Common myeloid progenitor, CD34-positive (primary cell): ENCODE measurements at places on chromosomes 7 and 10.

DNA sequence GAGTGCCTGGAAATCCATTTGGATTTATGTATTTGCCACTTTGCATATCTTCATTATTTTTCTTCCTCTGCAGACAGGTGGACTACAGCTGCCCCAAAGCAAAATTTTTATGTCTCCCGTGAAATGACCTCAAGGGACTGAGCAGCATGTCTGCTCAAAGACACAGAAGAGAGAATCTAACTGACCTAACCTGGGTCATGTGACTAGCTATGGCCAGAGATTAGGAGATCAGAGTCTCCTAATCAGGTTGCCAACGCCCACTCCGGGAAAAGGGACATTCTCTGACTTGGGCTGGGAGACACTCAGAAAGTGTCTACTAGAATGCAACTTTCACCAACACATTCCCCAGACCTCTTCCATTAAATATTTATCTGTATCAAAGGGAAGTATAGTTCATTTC, 2.5 kb upstream of the BAMBI start:
- DNase-seq, result no peak

- no peak for DNase-seq
Measured at GRCh38 chr10:118840071-118840775, 85.5 kb upstream of the CACUL1 start.

DNA sequence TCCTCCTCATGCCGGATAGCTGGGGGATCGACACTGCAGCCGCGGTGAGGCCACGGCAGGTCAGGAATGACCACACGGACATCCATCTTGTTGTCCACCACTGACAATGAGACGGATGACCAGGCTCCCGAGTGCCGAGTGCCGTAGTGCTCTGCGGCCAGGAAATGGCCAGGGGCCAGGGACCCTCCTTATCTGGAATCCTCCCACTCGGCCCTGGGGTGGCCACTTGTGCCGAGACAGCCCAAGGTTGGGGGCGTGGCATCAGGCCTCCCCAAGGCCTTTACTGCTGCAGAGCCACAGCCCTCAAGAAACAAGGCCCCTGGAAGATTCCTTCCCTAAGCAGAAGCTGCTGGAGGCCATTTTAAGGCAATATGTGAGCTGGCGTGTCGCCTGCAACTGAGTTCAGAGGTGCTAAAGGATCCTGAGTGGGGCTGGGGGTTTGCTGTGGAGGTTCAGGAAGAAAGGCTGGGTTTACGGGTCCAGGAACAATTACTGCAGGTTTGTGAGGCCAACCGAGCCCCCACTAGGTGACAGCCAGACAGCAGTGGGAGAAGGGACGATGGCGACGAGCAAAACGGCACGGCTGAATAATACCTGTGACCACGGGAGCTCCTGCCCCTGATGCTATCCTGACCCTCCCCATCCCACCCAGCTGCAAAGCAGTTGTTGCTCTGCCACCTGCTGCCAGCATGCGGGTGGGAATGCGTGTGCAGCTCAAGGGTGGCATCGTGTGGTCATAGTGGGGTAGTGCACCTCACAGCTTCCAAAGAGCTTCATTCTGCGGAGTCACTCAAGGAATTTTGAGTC, 31.6 kb upstream of the LEP start:
- peak; percentile 81 for DNase-seq

DNA sequence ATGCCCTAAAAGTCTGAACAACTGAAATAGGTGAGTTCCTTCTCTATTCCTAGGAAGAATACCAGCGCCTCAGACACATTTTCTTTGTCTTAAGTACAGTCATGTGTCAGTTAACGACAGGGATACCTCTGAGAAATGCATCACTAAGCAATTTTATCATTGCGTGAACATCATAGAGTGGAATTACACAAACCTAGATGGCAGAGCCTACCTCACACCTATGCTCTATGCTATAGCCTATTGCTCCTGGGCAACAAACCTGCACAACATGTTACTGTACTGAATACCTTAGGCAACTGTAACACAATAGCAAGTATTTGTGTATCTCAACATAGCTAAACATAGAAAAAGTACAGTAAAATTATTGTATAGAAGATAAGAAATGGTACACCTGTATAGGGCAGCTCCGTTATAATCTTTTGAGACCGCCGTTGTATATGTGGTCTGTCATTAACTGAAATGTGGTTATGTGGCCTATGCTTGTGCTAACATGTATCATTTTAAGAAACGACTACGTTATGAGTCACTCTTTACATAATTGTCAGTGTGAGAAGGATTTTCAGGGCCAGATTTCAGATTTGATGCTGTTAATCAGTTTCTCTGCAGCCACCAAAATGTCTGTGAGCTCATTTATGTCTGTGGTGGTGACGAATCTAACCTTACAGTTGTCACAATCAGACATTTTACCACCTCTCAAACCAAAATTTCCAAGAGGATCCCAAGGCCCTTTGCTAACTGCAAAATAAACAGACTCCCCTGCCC, 66.1 kb upstream of the STK17A start:
- no peak for DNase-seq

DNA sequence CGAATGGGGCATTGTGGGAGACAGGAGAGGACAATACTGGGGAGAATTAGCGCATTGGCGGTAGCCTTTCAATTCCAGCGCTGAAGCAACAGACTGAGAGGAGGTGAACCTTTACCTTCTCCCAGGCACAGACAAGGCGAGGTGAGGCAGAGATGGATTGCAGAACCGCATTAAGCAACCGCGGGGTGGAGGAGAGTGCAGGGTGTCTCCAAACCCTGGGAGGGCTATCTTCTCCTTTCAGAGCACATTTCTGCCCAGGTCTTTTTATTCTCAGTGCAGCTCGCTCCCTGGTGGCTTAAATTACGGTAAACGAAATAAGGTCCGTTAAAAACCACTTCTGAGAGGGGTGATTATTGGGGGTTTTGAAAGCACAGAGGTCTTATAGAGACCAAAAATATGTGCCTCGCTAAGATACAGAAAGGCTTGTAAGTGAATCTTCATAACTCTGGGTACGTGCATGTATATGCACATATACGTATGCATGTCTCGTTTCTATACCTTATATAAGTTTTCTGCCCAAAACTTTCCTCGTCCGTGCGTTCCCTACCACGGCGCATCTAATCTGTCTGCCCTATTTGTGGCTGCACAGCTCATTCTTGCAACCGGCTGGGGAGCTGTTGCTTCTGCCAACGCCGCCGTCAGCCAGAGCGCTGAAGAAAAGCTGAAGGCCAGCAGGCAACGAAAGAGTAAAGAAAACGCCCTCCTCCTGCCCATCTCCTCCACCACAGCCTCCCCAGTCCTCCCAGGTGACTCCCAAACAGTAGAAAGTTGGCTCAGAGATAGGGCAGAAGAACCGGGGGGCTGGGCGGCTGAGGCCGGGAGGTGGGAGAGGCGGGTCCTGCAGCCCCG, 895 bp upstream of the ZNF804B start:
- DNase-seq, result peak; percentile 66

- DNase-seq, result no peak
Measured at GRCh38 chr10:46291817-46292572, 5.2 kb downstream of the ANTXRL start.

DNA sequence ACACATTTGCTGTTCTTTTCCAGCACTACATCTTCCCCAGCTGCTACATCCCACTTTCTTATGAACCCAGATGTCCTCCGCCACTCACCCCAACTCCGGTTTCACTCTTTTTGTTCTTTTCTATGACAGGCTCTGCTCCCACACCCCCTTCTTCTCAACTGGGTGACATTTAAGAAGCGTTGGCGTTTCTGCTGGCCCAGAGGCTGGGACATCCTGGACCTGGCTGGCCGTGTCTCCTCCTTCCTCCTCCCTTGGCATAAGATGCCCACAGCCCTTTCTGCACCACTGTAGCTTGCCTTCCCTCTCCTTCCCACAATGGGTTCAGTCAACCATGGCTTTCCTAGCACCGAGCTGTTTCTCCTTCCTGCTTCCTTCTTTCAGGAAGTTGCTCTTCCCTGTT, 9.4 kb upstream of the CALML5 start:
- no peak for DNase-seq

DNA sequence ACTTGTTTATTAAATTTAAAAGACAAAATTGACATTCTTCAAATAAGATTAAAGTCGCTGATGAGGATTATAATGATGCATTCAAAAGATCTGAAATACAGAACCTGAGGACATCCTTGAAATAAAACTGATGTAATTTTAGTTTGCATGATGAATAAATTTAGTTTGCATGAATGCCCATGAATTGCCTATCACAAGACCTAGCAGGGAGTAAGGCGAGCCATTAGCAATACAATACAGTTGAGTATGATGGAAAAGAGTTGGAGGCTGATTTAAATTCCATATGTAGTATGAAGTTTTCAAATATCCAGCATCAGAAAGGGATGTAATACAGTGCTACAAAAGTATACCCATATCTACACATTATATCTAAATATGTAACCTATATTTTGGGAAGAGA, 321.3 kb downstream of the CACNA2D1 start:
- no peak for DNase-seq

DNA sequence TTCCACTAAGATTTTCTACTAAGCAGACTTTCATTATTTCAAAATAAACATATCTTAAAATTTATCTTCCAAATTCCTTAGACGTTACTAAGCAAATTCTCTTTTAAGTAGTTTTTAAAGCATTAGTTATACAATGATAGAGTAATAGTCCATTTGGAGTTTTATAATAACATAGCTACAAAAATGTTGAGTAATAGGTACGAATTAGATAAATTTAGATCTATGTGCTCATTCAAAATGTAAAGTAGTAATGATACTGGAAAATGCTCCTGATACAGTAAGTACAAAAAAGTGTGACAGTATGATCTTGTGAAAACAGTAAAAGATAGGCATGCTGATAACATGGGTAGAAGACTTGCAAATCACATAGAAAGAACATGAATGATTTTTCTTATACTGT, 4.5 kb downstream of the DMTF1 start:
- DNase-seq, result no peak
